ENCODE measurements at places on chromosomes 2 and 18. TPM values are rescaled to one million over a fixed set of nuclear protein-coding genes. Genes with fewer than 3 reads are reported as not detected.

The RETREG2 gene
- 123 TPM for total RNA-seq

GRCh38 chr2:88500691-88501090 is 48.2 kb upstream of the FOXI3 start:
- H3K36me3 ChIP-seq: no peaks in the 10 kb centered on the region
- H3K4me3 ChIP-seq: no peak overlapping the region
- no peaks in the 10 kb centered on the region for H3K4me1 ChIP-seq
- no peak overlapping the region for H3K27ac ChIP-seq
- no peaks in the 10 kb centered on the region for H3K27me3 ChIP-seq

- H3K27me3 ChIP-seq: no peaks in the 10 kb centered on the region
- H3K36me3 ChIP-seq: no peaks in the 10 kb centered on the region
- H3K27ac ChIP-seq: no peak overlapping the region
- DNase-seq: no peak
These were observed 112.4 kb upstream of the GATA6 start for GRCh38 chr18:22056950-22057349.

DNA sequence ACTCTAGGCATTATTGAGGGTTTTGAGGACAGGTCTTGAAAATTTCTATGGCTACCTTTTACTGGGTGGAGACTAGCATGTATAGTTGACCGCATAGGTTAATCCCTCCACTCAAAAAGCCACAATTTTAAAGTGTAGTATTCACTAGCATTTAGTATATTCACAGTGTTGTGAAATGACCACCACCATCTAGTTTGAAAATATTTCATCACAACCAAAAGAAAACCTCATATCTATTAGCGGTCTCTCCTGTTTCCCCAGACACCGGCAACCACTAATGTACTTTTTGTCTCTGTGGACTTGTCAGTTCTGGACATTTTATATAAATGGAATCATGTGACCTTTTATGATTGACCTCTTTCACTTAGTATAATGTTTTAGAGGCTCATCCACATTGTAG is 53.9 kb downstream of the MSH2 start:
- DNase-seq: no peak
- H3K27me3 ChIP-seq: no peaks in the 10 kb centered on the region
- H3K4me1 ChIP-seq: no peaks in the 10 kb centered on the region
- H3K36me3 ChIP-seq: no peaks in the 10 kb centered on the region
- no peak overlapping the region for H3K27ac ChIP-seq

The PJVK gene
- 4.1 TPM for total RNA-seq

GRCh38 chr2:1907291-1907690 is 163.0 kb upstream of the PXDN start:
- no peaks in the 10 kb centered on the region for H3K4me1 ChIP-seq
- DNase-seq: no peak
- H3K36me3 ChIP-seq: no peaks in the 10 kb centered on the region
- no peak overlapping the region for H3K27ac ChIP-seq
- H3K27me3 ChIP-seq: no peaks in the 10 kb centered on the region

The SCLY gene
- total RNA-seq: 35.9 TPM

The SFT2D3 gene
- 15.4 TPM for total RNA-seq

DNA sequence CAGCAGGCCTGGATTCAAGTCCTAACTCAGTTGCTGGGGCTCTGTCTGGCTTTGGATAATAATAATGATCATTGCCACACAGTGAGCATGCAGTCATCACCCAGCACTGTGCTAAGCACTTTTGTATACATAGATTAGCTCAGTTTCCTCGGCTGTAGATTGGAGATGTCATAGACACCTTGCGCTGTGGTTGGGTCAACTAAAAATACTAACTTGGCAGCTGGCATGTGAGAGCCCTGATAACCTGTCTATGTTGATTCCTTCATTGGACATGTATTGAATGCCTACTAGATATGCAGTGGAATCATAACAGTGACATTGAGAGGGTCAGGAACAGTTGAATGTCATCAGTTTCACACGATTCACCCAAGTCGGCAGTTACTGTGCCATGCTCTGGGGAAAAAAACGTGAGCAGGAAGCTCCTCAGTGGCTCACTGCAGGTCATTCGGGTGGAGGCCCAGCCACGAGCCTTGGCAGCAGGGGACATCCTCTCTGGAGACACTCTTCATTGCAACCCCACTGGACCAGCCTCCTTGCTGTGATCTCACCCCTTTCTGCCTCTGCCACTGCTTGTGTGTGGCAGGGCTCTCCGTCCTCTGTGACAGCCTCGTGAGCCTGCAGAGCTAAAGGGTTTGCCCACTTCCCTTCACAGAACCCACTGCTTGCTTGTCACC is 85.3 kb downstream of the NPAS2 start:
- H3K27me3 ChIP-seq: no peaks in the 10 kb centered on the region
- H3K36me3 ChIP-seq: no peaks in the 10 kb centered on the region
- no peak for DNase-seq
- no peak overlapping the region for H3K4me3 ChIP-seq
- no peaks in the 10 kb centered on the region for H3K4me1 ChIP-seq

GRCh38 chr2:237458519-237458918 is 28.5 kb upstream of the MLPH start:
- H3K4me3 ChIP-seq: no peak overlapping the region
- no peaks in the 10 kb centered on the region for H3K4me1 ChIP-seq
- no peak overlapping the region for H3K27ac ChIP-seq
- no peaks in the 10 kb centered on the region for H3K27me3 ChIP-seq
- no peaks in the 10 kb centered on the region for H3K36me3 ChIP-seq
- DNase-seq: no peak

GRCh38 chr2:100193291-100193710 is 50.9 kb upstream of the AFF3 start:
- no peaks in the 10 kb centered on the region for H3K27me3 ChIP-seq
- no peak overlapping the region for H3K27ac ChIP-seq
- no peak overlapping the region for H3K4me3 ChIP-seq
- no peak for DNase-seq
- no peaks in the 10 kb centered on the region for H3K36me3 ChIP-seq

DNA sequence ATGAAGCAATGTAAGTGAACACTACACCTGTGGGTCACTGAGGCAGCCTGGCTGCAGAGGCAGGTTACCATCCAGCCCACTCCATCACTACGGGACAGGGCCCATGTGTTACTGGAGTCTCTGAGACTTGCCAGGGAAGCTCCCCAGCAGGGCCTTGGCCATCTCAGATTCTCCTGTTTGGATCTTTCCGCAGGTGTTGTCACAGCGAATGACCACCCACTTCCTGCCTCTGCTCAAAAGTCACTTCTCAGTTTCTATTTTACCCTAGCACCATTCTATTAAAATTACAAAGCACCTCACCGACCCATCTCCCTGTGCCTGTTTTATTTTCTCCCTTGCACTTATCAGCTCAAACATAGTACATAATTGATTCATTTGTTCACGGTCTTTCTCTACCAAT is 34.5 kb upstream of the L3MBTL4 start:
- H3K4me1 ChIP-seq: no peaks in the 10 kb centered on the region
- no peak overlapping the region for H3K27ac ChIP-seq
- H3K36me3 ChIP-seq: no peaks in the 10 kb centered on the region

The LONRF2 gene
- 0.03 TPM for total RNA-seq

The TEKT4 gene
- not detected for total RNA-seq

DNA sequence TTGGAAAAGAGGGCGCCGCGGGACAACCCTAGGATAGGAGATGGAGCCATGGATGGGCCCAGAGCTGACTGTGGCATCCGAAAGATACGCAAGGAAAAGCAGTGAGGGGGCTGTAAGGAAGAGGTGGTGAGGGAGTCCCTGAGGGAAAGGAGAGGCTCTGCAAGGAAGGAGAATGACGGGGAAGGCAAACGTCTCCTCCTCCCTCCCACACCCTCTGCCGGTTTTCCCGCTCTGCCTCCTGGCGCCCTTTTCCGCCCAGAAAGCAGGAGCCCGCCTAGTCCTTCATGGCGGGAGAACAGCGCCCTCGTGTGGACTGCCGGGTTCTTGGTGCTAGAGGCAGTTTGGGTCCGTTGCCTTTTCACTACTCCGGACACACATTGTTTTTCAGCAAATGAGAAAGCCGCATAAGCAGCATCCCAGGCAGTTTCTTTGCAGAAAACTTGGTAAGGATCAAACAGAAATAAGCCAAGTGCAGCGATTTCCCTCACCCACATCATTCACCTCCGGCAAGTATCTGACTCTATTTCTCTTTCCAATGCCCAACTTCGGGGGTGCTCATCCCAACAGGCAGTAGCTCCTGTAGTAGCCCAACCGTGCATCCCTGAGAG is 200.4 kb downstream of the INO80D start:
- no peaks in the 10 kb centered on the region for H3K4me1 ChIP-seq
- no peak overlapping the region for H3K4me3 ChIP-seq
- H3K27me3 ChIP-seq: no peaks in the 10 kb centered on the region
- no peaks in the 10 kb centered on the region for H3K36me3 ChIP-seq
- peak; percentile 18 for DNase-seq

- no peaks in the 10 kb centered on the region for H3K36me3 ChIP-seq
- no peaks in the 10 kb centered on the region for H3K4me1 ChIP-seq
- no peak for DNase-seq
- no peaks in the 10 kb centered on the region for H3K27me3 ChIP-seq
- H3K27ac ChIP-seq: no peak overlapping the region
- H3K4me3 ChIP-seq: no peak overlapping the region
These were observed 774.3 kb upstream of the HS6ST1 start for GRCh38 chr2:129092956-129093355.

The PLGLB1 gene
- total RNA-seq: 11.7 TPM

GRCh38 chr18:79133724-79134123 is 64.5 kb downstream of the ATP9B start:
- H3K27me3 ChIP-seq: no peaks in the 10 kb centered on the region
- no peak overlapping the region for H3K4me3 ChIP-seq
- no peaks in the 10 kb centered on the region for H3K36me3 ChIP-seq
- no peak for DNase-seq

GRCh38 chr18:36929601-36930000 is 100.7 kb downstream of the KIAA1328 start:
- H3K4me1 ChIP-seq: no peaks in the 10 kb centered on the region
- no peak for DNase-seq
- no peak overlapping the region for H3K4me3 ChIP-seq
- H3K27me3 ChIP-seq: no peaks in the 10 kb centered on the region
- H3K27ac ChIP-seq: no peak overlapping the region

DNA sequence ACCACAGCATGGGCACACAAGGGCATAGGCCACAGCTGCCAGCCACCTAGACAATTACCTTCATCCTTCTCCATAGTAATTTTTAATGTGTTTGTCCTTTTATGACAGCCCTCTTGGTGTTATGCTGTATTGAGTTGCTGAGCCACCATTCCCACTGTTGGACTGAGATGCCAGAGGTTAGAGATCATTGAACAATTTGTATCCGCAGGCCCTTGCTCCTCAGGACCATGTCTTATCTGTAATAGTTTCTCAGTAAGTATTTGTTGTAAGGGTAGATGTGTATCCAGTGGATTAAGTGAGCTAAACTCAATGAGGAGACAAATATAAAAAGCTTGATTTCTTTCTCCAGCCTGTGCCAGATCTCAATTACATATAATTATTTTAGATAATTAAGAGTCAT is 832.8 kb upstream of the ID2 start:
- H3K27me3 ChIP-seq: no peaks in the 10 kb centered on the region
- no peak overlapping the region for H3K27ac ChIP-seq
- no peak for DNase-seq
- H3K4me1 ChIP-seq: peaks cover 6% of the 10 kb centered on the region
- no peak overlapping the region for H3K4me3 ChIP-seq
